Activated CD8-positive, alpha-beta memory T cell treated with anti-CD3 and anti-CD28 coated beads, Interleukin-2, amount 50 U/mL, for 4 hours (primary cell): ENCODE measurements at places on chromosomes 5 and 9.

GRCh38 chr9:75903785-75904360, 13.4 kb downstream of the PCSK5 start:
- no peak for DNase-seq

- no peak for DNase-seq
These were observed 227.1 kb upstream of the CYLC2 start for GRCh38 chr9:102768002-102768401.

DNA sequence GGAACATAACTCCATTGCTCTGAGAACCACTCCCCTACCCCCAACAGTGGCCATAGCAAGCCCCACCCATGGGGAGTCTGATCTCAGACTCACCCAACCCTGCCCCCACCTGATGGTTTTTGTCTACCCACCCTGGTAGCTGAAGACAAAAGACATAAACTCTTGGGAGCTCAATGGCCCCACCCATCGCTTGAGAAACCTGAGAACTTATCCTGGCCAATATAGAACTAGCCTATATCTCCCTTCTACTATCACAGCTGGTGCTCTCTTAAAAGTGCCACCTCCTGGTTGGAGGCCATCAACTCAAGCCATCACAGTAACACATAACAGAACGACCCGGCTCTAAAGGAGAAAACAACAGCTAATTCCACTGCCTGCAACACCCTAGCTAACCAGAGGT, 47.9 kb upstream of the SNAPC3 start:
- no peak for DNase-seq

DNA sequence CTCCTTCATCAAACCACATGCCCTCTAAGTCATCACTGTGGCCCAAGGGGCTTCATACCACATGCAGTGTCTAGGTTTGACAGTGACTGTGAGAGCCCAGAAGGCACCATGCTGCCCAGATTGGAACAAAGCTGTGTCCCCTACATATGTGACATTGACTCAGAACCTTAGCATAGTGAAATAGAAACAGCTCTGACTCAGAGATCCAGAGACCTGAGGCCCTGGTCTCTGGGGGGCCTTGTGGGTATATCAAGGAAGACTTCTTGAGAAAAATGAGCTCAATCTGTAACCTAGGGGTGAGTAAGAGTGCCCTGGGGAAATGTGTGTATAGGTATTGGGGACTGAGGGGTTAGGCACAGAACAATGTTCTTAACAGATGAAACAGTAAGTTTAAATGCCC, 7.1 kb upstream of the ENTREP1 start:
- no peak for DNase-seq

DNA sequence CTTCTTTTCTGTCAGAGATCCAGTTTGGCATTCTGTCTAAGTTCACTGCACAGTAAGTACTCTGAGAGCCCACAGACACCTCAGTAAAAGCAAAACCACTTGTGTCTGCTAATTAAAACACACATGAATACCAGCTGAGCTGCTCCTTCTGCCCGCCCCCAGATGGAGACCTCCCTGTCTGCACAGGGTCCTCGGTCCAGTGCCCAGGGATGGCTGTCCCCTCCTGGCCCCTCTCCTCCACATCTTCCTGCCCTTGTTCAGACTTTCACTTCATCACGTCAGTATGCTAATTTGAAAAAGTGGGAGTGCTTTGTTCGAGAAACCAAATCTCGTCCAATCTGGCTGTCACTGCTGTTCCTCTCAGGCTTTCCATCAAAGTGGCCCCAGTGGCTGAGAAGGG, 43.5 kb downstream of the LIX1 start:
- no peak for DNase-seq

- DNase-seq = no peak
These were observed 368.4 kb upstream of the ITGA1 start for GRCh38 chr5:52419357-52419756.

DNA sequence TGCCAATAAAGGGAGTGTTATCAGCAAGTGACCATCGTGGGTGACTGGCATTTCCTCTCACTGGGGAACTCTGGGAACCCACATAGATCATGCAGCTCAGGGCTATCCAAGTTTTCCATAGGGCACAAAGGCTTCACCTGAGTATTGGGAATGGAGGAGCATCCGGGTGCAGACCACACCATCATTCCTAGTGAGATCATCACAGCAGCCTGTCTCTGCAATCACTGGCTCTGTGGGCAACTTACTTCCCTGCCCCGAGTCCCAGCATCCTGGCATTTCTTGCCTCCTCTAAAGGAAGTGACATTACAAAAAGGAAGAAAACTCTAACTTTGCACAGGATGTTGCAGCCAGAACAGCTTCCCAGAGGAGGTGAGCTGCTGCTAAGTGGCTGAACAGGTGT, 80.6 kb upstream of the SHB start:
- DNase-seq = no peak

- no peak for DNase-seq
These were observed 63.3 kb upstream of the GAS1 start for GRCh38 chr9:87010626-87011025.

GRCh38 chr9:112542593-112543292, 56.1 kb downstream of the KIAA1958 start:
- DNase-seq = no peak

GRCh38 chr5:59287884-59288283, 605.6 kb downstream of the PDE4D start:
- DNase-seq = no peak

- no peak for DNase-seq
These were observed 174.4 kb downstream of the SLIT3 start for GRCh38 chr5:169126481-169127021.

DNA sequence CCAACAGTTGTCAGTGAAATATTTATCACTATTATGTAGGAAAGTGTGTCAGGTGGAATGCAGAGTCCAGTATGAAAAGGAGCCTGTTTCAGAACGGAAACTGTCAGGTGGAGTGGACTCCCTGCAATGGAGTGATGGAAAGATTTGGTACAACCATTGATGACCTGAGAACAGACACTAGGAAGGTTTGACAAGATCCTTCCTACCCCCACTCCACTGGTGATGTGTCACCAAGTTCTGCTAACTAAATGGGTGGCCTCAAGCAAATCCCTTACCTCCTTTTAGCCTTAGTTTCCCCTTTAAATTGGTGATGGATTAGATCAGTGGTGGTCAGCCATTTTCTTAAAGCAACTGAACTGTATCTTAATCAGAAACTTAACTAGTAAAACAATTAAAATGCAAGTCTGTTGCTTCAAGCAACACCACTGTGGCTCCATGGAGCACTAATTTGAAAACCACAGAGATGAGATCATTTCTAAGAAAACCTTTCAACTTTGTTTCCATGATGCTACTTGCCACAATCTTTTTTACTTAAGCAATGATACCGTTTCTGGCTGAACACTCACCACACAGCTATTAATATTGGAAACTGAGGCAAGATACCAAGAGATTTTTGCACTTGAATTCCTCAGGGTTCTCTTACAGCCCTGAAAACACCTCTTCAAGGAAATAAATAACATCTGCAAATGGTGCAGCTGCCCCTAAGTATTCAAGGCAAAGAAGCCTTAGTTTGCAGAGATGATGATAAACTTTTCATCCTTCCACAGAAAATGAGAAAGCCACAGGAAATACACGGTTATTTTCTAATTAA, 140.6 kb downstream of the ERCC6L2 start:
- peak; percentile 46 for DNase-seq

DNA sequence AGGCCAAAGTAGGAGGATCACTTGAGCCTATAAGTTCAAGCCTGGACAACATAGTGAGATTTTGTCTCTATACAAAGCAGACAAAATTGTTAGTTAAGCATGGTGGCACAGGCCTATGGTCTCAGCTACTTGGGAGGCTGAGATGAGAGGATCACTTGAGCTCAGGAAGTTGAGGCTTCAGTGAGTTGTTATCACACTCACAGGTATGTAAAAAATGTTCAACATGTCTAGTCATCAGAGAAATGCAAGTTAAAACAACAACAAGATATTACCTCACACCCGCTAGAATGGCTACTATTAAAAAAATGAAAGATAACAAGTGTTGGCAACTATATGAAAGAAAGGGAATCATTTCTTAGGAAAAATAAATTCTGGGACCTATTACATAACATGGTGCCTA, 341.5 kb upstream of the ST8SIA4 start:
- DNase-seq = no peak

DNA sequence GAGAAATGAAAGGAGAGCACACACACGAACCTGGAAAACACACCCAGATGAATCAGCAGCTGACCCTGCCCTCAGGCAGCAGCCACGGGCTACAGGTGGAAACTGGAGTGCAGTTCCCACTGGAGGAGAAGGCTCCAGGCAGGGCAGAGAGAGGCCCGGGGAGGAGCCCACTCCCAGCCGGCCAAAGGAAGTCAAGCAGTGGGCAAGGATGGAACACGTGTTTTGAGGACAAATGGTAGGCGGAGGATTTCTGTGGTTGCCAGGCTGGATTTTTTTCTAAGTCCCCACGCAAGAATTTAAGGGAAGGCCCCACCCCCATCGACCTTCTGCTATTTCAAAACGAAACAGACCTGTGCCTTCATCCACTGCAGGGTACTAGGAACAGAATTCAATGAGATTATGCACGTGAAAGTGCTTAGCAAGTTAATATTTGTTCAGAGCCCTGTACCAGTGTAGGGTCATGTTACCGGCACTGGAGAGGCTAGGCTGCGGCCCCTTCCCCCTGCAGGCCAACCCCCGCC, 6.8 kb downstream of the EPB41L4B start:
- DNase-seq = no peak

- DNase-seq = no peak
These were observed 123.4 kb downstream of the OLFM1 start for GRCh38 chr9:135210676-135211523.

GRCh38 chr5:138454121-138454520, 11.2 kb upstream of the EGR1 start:
- DNase-seq = no peak

DNA sequence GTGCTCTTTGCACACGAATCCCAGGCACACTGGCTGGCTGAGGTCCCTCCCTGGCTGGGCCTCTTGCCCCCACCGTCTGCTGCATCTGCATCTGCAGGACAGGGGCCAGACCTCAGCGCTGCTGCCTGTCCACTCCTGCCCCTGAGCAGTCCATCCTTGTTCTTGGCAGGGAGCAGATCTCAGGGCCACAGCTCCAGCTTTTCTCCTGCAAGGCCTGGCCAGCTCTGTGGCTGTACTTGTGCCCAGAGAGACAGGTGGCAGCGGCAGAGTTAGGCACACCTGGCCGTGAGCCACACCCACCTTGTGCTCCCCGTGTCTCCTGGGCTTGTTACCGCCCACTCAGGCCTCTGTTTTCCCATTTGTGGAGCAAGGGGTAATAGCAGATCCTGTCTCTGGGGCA, 13.9 kb downstream of the NEK6 start:
- DNase-seq = no peak

DNA sequence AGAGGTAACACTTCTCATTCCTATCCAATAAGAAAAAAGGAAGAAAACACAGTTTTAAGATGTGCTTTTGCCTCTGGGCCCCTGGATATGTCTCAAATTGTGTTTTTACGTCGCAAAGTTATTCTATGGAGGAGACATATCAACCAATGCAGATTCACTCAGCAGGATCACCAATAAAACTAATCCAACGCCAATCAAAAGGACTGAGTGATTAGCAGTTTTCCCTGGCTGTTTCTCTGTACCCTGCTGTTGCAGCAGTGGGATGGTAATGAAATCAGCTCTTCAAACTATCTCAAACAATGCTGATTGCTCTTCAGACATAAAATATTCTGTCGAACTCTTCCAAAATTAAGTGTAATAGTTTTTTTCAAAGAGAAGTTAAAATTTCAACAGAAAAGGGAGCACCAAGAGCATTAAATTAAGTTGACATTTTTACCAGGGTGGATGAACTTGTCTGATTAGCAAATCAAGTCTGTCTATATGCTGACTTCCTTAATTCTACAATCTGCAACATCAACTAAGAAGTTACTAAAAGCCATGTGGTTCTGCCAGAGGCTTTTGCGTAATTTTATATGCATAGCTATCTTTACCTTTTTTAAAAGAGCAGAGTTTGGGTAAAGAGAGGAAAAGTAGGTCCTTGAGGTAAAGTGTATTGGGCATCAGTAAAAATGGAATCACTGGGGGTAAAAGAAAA, 9.7 kb upstream of the HK3 start:
- no peak for DNase-seq

DNA sequence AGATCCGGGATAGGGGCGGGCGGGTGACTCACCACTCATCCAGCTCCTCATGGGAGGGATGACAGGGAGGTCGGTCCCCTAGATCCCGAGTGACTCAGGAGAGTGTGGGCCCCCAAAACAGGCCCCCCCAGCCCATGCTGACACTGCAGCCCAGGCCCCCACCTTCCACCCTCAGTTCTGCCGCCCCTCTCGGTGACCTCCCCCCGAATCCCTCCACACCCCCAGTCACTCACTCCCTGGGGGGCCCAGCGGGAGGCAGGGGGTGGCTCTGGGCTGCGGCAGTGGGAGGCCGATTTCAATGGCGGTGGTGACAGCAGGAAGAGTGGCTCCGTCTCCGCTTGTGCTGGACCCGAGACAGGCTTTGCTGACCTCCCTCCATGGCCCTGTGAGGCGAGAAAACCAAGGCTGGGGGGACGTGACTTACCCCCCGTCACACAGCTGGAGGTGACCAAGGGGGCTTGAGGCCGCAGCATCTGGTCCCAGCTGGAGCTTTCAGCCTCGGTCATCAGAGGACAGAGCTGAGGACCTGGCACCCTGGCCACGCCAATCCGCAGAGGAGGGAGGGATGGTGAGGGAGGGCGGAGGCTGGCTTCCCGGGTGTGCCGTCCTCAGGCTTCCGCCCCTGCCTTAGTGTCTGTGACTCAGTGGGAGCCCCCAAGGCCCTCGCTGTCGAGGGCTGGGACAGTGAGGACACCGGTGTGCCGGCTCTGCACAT, 9.0 kb downstream of the GPSM1 start:
- DNase-seq = no peak

- DNase-seq = no peak
These were observed 30.4 kb downstream of the STC2 start for GRCh38 chr5:173297813-173298212.
